ENCODE measurements at places on chromosomes 4 and X.

DNA sequence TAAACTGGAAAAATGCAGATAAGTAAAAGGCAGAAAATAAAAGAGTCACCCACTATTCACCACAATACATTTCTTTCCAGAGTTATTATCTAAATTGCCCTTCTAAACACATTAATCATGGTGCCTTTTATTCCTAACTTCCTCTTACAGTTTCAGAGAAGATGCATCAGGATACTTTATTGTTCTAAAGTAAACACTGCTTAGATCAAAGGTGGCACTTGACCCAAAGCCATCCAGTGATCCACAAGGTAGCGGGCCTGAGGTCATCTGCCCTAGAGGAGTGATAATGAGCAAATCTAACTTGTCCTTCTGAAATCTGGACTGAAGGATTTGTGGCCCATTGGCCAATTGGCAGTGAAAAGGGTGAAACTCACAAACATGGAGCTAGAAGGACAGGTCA, 12.0 kb upstream of the TMEM154 start:
- peak; percentile 29 for DNase-seq

GRCh38 chrX:73768886-73769285, 205.9 kb downstream of the CHIC1 start:
- DNase-seq: no peak

- peak; percentile 16 for DNase-seq
These were observed 37.9 kb downstream of the EREG start for GRCh38 chr4:74402692-74403456.

- peak; percentile 35 for DNase-seq
These were observed 40.1 kb downstream of the EVC start for GRCh38 chr4:5750946-5751665.

- DNase-seq: peak; percentile 50
These were observed 155.7 kb upstream of the MAP3K15 start for GRCh38 chrX:19670854-19671620.

- no peak for DNase-seq
These were observed 173.2 kb downstream of the PDGFC start for GRCh38 chr4:156798438-156798837.

GRCh38 chr4:140799686-140800225, 43.6 kb upstream of the TBC1D9 start:
- no peak for DNase-seq

- peak; percentile 80 for DNase-seq
These were observed 5.1 kb upstream of the TNIP2 start for GRCh38 chr4:2761035-2761923.

DNA sequence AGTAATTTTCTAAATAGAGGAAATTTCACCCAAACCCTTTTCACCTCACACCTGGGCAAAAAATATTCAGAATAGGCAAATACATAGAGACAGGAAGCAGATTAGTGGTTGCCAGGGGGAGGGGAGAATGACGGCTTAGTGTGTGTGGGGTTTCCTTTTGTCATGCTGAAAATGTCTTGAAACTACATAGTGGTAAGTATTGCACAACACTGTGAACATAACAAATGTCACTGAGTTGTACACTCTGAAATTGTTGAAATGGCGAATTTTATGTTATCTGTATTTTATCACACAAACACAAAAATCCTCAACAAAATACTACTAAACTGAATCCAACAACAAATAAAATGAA, 60.7 kb upstream of the PLAC1 start:
- no peak for DNase-seq

DNA sequence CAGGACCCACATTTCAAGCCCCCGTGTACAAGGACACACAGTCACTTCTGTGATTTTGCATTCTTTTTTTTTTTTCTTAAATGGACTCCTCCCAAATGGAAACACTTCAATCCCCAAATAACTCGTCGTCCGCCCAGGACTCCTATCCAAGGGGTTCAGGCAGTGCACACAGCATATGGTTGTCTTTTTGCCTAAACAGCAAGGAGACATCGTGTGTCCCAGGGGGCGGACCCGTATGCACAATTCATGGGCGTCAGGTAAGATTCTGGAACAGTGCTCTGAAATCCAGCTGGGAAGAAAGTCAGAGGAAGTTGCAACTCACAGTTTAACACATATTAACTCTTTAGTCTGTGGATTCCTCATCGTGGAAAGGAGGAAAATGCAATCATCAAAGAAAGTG, 231.3 kb downstream of the SHOX start:
- DNase-seq: no peak

DNA sequence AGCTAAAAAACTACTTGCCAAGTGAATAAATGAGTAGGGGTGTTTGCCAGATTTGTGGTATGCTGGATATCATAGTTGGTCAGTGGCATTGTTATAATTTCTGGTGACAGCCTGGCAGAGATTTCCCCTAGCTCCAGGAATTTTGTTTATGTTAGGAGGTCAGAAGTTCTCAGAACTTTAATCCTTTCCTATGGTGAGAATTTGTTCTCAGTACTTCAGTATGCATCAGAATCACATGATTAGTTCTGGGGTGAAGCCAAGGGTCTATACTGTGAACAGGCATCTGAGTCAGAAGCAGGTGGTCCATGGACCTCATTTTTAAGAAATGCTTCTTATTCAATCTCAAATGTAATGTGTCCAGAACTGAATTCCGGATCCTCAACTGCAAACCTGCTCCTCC, 10.5 kb downstream of the RASSF6 start:
- DNase-seq: peak; percentile 18

DNA sequence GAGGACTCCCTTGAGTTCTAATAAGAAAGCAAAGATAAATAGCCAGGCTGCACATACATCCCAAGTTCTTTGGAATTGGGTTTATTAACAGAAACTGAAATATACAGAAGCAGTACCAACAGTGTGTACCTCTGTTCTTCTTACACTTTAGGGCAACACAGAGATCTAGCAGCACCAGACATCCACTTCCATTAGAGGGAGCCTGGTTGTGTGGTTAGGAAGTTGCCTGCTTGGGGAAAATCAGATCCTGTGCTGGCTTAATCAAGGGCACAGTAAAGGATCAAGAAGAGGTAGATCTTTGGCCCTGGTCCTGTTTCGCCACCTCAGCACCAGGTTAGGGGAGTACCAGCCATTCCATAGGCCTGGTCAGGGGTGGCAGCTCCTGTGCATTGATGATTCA, 231.1 kb upstream of the ARHGAP24 start:
- no peak for DNase-seq

GRCh38 chrX:19630776-19631707, 115.7 kb upstream of the MAP3K15 start:
- no peak for DNase-seq

GRCh38 chr4:164779811-164780216, 25.9 kb downstream of the SMIM31 start:
- peak; percentile 60 for DNase-seq

- DNase-seq: no peak
These were observed 2.0 kb downstream of the GABRA2 start for GRCh38 chr4:46387956-46388355.

GRCh38 chr4:98749206-98749605, 90.8 kb upstream of the TSPAN5 start:
- DNase-seq: no peak

GRCh38 chr4:139785356-139785755, 119.7 kb downstream of the MGST2 start:
- DNase-seq: no peak

DNA sequence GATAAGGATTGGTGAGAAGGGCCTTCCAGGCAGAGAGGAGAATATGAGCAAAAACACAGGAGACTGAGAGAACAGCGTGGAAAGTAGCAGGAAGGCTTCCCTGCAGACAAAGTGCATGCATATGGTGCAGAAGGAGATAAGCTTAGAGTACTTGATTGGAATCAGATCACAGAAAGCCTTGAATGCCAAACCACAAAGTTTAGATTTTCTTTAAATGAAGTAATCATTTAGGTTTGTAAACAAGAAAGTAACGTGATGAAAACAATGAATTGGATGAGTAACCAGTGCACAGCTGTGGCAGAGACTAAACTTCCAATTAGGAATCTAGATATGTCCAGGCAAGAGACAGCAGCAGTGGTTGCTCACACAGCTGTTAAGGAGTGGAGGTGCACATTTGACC, 83.8 kb upstream of the C1QTNF7 start:
- DNase-seq: no peak

DNA sequence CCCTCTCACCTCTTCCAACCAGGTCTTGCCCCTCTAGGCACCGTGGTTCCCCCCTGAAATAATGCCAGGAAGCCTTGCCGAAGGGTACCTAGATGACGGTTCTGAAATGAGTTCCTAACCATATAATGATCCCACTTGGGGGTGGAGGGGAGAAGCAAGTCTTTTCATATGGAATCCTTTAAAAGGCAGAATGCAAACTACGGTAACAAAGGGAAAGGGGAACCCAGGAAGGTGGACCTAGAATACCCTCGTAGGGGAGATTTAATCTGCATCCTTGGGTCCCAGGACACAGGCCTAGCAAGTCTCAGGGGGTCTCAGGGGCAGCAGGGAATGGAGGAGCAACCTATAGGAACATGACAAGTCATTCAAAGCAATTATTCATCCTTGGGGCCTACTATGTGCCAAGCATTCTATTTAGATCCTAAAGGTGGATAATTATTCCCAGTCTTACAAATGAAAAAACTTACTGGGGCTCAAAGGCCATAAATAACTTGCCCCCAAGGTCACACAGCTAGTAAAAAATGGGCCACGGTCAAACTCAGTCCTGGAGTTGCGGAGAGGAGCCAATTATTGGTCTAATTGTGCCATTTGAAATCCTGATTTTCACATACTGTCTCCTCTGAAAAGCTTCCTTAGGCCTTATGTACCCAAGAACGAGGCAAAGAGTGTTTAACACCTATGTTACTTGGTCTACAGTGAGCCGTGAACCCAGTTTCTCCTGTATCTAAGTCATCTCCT, 8.8 kb downstream of the BCOR start:
- DNase-seq: no peak

DNA sequence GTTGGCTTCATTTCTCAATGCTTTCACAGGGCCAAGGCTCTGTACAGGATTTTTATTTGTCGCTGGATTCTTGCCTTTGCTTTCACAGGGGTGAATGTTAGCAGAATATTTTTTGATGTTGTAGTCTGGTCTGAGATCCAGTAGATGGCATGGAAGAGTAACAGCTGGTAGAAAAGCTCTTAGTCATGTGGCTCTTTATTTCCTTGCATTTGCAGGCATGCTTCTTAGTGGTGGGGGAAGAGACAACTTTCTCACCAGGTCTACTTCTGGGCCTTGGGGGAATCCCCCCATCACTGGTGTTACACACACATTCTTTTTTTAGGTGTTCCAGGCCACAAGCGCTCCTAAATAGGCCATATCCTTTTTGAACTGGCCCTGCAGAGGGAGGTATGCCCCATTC, 58.2 kb upstream of the DKK2 start:
- DNase-seq: peak; percentile 10

DNA sequence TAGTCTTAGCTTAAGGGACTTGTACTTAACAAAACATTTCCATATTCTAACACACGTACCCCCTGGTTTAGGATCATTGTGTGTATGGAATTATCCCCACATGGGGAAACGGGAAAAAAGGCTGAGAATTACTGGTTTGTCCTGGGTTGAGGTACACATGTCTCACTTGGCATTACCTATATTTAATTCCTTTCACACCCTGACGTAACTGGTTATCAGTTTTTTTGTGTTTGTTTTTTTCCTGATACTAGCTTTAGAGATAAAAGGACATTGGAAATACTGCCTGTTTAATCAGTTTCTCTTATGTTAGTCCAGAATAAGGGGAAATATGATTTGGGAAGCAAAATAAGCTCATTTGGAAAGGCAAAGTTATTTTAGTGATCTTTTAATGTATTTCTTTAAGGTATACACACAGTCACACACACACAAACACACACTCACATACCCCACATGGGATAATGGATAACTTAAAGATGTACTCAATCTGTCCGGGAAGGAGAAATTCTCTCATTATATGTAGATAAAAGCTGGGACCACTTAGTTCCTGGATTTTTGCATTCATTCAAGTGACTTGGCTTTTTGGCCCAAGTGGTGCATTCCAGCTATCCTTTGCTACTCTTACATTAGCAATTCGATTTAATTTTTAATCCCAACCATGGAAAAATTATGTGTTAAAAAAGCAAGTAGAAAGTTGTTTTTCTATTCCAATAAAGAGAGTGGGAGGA, 13.0 kb downstream of the SEPTIN11 start:
- DNase-seq: no peak

GRCh38 chr4:34139346-34139745, 2105.0 kb downstream of the ARAP2 start:
- DNase-seq: no peak

DNA sequence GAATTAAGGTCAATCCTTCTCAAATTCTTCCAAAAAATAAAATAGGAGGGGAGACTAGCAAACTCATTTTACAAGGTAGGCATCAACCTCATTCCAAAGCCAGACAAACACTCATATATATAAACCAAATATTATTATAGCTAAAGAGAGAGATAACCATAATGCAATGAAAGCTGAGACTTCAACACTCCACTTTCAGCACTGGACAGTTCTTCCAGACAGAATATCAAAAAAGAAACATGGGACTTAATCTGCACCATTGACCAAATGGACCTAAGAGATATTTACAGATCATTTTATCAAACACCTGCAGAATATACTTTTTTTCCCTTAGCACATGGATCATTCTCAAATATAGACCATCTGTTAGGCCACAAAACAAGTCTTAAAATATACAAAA, 15.5 kb upstream of the EDA2R start:
- DNase-seq: no peak

- DNase-seq: no peak
These were observed at the start of gene YIPF7 for GRCh38 chr4:44651425-44651824. TSS of gene YIPF7 (minus strand) at chr4:44651625. CDS start at chr4:44650100, 1,525 bp downstream.

- DNase-seq: no peak
These were observed 68.1 kb downstream of the FAM53A start for GRCh38 chr4:1615786-1616556.

DNA sequence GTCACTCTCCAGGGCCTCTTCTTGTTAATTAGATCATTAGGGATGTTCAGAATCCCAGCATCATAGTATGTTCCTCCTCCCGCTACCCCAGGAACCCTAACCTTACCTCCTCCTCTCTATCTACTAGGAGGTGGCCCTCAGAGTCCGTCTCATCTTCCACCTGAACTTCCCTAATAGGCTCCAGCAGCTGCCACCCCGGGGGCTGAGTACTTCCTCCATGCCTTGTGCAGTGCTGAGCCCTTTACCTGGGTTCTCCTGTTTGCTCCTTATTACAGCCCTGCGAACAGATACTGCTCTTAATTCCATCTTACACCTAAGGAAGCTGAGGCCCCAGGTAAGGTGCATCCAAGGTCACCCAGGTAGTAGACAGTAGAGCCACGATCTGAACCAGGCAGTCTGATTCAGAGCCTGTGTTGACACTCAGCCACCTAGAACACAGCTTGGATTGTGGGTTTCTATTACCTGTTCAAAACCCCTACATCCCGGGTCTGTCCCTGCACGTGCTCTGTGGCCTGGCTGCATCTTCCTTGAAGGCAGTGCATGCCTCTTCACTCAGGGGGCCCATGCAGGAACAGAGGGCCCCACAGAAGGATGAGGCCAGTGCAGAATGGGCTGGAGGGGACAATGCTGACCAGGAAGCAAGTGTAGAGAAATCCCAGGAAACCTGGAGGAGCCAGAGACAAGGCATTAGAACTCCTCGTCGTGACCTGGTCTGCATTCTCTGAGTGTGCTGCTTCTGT, 51.4 kb upstream of the MSANTD1 start:
- DNase-seq: no peak

DNA sequence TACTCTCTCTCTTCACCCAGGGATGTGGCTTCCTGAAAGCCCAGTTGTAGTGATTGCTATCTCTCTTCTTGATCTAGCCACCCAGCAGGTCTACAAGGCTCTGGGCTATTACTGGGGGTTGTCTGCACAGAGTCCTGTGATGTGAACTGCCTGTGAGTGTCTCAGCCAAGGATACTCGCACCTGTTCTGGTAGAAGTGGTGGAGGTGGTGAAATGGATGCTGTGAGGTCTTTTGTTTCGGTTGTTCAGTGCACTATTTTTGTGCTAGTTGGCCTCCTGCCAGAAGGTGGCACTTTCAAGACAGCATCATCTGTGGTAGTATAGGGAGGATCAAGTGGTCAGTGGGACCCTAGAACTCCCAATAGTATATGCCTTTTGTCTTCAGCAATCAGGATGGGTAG, 268.0 kb downstream of the GABRG1 start:
- no peak for DNase-seq

All from hepatocyte (in vitro differentiated cells).